ENCODE measurements at places on chromosomes 12 and 14.

DNA sequence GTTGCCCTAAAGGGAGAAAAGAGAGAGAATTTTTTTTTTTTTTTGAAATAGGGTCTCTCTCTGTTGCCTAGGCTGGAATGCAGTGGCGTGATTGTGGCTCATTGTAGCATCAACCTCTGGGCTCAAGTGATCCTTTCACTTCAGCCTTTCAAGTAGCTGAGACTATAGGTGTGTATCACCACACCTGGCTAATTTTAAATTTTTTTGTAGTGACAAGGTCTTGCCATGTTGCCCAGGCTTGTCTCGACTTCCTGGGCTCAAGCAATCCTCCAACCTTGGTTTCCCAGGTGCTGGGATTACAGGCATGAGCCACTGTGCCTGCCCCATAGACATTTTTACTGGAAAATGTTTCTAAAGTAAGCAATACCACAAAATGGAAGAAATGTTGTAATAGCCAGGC is 36.8 kb downstream of the YARS2 start:
- no peak for DNase-seq

GRCh38 chr14:90758959-90759358 is 57.3 kb downstream of the TTC7B start:
- no peak for DNase-seq

DNA sequence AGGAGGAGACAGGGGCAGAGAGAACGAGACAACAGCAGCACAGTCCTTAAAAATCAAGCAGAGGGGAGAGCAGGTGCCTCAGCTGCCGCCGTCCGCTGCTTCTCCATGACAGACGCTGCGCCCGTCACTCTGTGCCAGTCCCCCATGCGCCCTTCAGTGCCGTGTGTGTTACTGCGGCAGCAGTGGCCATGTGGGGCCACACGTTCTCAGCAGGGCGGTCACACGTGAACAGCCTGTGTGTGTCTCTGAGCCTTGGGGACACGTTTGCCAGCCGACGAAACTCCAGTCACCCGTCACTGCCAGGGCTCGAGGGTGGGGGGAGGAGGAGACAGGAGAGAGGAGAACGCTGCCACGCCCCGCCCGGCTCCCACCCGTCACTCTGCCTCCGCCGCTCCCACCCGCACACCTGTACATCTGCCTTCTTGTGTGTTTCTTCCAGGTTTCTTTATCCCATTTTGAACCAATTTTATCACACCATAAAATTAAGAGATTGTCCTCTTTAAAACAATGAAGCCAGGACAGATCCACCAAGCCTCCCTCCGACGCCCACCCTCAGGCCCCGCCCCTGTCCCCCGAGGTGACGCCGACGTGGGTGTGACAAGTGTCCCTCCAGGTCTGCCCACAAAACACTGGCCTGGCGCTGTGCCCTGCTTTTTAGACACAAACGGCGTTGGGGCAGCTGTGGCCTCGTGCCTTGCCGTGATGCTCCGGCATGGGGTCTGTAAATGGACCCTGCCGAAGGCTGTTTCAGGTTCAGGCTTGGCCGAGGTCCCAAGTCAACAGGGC is 58.2 kb downstream of the GALNT9 start:
- DNase-seq = no peak

- peak; percentile 90 for DNase-seq
Measured at GRCh38 chr12:12779529-12779928, 5.9 kb upstream of the APOLD1 start.

All from M059J (cell line).